ENCODE measurements at places on chromosomes 3 and 15.

DNA sequence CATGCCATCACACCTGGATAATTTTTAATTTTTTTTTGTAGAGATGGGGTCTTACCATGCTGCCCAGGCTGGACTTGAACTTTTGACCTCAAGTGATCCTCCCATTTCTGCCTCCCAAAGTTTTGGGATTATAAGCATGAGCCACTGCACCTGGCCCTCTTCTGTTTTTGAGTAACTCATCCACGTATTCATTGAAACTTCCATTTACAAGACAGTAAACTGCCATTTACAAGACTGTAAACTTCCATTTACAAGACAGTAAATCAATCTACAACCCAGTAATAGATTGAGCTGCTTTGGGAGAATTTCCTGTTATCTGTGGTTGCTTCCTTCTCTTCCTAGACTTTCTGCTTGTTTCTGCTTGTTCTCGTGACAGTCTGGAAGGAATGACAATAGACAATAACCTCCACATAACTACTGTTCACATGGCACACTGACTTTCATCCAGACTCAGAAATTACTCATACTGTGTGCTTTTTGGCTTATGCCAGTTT lies 114.7 kb upstream of the CCNL1 start:
- no peak for DNase-seq

DNA sequence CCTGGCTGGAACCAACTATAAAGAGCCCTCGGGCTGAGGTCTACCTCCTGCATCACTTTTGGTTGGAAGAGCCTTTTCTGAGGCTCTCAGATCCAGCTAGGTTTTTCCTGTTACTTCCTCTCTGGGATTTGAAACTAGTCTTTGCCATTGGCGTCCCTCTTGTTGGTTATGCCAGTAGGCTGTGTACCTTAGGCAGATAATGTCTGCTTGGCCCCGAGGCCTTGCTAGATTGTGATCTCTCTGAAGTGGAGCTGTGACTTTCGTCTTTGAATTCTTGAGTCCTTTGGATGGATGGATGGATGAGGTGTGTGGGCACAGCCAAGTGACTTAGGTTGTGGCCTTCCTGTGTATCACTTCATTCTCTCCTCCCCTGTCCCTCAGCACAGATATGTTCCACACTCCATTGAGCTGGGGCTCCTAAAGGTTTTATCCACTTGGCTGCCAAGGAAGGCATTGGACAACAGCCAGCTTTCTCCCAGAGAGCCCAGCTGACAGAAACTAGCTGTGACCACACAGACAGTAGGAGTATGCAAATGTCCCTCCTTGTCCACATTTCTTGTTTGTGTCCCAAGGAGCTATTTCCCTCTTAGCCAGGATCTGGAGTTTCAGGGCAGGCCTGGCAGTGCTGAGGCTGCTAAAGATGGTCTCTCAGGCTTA lies 7.9 kb upstream of the DNAJC17 start:
- no peak for DNase-seq

DNA sequence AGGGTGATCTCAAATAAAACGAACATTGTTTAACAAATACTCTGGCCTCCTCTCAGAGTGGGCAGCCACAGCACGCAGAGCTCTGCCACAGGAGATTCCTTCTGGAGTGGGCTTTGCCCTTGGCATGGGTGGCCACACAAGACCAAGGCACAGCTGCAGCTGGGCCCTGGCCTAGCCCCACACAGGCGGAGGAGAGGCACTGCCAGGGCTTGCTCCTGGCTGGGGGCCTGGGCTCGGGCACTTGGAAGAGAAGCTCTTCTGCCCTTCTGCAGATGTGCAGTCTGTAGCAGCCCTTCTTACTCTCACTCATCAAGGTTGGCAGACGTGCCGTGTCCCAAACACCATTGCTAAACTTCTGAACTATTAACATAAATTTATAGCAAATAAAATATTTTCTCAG lies 67.2 kb downstream of the CRTC3 start:
- no peak for DNase-seq

DNA sequence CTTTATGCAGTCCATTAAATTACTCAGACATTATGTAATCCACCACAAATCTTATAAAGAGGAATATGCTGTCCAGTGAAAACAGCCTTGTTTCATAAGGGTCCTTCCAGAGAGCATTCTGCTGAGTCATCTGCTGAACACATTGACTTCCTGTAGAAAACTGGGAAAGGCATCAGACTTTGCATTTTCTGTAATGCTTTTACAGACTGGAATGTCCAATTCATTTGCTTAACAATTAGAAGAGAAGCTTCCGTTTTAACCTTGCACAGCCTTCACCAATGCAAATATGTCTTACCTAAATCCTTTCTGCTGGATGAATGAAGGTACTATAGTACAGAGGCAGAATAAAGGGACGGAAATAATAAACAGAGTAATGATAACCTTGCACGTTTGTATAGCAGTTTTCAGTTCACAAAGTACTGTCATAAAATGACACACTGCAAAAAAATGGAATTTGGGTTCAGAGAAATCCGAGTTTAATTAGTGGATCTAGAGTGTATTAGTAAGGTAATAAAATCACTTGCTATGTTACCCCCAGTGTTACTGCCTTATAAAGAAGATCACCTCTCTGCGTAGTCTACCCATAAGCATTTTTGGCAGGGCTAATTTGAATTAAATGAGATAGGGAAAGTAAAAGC lies 301.5 kb downstream of the PYDC2 start:
- DNase-seq = no peak

DNA sequence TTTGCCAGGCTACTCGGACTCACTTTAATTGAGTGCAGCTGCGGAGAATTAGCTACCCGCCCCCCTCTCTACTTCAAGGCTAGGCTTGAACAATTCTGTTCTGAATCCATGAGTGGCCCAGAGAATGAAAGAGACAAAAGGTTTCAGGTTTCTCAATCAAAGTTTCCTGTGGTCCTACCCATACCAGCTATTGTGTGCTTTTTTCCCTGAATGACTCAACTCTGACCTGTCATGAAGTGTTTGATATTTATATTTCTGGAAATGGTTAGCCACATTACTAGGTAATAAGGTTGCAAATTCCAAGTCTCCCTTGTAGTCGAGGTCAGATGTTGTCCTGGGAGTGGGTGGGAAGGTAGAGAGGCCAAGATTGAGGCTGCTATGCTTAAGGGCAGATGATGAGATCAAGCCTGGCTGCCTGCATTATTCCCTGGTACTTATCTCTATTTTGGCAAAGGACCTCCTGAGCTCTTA lies 392.7 kb upstream of the TBL1XR1 start:
- no peak for DNase-seq

DNA sequence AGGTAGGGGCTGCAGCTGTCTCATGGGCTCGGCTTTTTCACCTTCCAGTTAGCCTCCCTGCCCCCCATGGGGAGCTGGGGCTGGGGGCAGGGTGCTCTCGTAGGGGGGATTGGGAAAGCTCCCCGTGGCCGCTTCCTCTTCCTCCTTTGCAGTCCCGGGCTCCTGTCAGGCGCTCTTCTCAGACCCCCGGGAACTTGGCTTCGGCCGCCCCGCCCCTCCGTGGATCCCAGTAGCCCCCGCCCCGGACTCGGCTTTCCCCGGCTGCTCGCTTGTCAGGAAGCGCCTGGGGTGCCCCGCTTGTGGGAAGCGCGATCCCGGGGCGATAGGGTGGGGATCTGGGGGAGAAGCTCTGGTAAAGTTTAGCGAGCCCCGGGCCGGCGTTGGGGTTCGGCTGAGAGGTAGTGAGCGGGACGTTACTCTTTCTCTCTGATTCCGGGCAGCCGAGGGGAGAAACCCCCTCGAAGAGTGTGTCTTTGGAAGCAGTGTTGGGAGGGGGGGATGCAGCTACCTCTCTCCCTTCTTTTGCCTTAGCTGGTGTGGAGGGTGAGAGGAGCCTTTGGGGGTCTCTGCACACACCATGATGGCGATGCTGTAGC lies 611 bp downstream of the PIAS1 start:
- DNase-seq = no peak

DNA sequence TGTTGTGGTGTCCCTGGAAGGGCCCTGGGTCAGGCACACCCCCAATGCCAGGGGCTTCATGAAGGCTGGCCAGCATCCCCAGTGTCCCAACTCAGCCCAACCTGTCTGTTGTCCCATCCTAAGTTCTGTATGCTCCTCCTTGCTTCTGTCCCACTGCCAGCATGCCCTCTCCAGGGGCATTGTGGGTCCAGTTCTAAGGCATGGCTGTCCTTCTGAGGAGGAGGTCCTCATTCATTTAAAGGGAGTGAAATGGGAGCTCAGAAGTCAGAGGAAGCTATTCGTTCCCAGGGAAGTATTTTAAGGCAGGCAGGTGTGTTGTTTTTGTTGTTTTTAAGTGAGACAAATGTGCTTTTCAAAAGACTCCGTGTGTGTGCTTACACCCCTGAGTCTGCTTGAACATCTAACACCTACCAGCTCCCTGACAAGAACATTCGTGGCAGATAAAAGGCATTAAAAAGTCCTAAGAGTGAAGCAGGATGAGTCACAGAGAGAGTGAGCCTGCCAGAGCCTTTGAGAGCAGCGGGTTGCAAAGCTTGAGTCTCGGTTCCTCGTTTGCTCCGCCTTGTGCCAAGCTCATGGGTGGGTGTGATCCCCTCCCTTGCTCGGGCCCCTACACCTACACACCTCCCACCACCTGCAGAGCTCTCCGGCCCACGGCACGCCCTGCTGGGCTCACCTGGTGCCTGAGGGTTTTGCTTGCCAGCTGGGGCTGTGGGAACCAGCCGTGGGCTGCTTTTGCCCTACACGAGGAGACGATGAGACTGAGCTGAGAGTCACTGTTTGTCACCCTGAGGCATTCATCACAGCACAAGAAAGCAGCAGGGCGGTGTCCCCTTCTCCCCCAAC lies 183.4 kb upstream of the TOPAZ1 start:
- no peak for DNase-seq

DNA sequence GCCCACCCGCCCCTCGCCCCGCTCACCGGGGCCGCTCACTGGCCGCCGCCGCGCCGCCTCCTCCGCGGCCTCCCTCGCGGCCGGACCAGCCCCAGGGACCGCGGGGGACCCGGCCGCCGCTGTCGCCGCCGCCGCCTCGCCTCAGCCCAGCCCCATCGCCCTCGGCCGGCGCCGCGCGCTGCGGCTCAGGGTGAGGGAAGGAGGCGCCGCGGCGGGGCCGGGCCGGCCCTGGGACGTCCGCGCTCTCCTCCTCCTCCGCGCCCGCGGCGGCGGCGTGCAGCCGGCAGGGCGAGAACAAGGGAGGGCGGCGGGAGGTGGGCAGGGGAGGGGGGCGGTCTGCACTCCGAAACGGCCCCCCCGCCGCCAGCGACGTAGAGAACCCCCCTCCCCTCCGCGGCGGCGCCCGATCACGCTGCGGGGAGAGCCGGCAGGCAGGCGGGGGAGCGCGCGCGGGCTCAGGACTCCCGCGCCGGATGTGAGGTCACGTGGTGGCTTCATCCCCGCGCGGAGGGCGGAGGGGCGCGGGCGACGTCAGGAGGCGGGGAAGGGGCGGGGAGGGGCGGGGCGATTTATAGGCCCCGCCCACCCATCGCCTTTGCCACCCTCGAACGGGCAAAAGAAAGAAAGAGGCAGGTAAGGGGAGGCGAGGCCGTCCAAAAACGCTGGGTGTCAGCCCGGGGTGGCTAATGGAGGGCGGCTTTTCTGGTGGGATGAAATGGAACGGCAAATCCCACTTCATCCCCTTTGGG lies at the start of gene ATP13A3:
ATP13A3 (minus strand) TSS at position 463 of the 749 bp plus-strand sequence. CDS start 24,812 bp downstream, outside the sequence.
- DNase-seq = peak; percentile 67

GRCh38 chr3:14379843-14380242 lies 22.6 kb upstream of the SLC6A6 start:
- no peak for DNase-seq

DNA sequence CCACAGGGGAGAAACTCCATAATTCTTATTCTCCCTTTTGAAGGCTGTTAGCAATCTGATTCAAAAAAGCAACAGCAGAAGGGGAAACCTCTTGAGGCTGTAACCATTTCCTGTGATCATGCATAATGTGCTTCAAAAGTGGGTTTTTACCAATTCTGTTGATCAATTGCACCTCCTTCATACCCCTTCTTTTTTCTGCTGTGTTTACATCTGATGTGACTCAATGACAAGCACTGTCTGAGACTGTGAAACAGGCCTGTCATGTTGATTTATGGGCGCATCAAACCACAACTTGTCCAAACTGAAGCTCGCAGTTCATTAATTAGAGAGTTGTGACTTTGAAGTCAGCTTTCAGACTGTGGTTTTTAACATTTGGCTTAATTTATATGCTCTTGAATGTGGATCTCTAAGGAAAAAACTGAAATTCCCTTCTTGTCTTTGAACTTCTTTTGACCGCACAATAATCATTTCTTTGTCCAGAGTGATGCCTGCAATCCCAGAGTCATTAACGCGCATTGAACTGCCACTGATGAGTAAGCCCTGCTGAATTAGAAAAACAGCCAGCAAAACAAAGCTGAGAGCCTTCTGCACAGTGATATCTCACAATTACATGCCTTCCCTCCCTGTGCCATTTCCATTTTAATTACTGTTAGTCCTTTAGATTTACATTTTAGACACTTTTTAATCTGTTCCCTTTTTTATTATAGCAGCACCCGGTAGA lies 532.8 kb downstream of the FOXP1 start:
- no peak for DNase-seq

DNA sequence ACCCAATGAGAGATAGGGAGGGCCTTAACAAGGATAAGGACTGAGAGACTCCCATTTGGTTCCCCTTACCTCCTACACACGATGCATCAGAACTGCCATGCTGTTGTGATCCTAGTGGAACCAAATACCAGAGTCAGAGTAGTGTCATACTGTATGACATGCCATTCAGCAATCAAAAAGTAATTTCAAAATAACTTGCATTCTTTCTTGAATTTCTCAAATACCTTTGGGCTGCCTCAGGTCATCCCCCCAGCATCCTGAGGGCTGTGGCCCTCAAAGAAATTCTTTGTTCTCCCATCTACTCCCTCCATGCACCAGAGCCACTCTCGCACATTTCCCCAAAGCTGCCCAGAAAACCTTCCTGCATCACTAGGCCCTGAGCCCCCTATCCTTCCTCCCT lies 68.9 kb upstream of the PPP2R3A start:
- no peak for DNase-seq

DNA sequence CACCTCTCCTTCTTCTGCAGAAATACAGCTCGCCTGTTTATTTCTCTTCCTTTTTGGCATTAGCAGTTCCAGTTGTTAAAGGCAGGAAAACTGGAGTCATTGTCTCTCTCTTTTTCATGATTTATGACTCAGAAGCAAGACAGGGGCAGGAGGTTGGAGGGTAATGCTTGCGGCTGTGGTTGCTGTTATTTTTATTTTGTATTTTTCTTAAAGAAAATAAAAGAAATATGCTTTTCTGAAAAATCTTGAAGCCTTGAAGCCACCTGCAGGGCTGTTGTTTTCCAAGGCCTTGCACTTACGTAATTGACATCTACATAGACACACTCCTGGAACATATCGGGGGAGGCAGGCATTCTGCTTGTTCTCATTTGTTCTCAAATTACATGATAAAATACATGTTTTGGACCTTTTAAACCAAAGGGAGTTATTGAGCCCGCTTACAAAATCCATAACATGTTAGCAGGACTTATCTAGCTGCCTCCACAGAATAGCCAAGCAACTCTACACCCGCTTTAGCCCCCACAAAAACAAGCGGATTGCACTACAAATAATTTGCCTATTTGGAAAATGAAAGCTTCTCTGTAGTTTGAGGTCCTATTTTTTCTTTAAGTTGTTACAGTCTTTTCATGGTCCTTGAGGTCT lies 1004.6 kb upstream of the NR2F2 start:
- no peak for DNase-seq

DNA sequence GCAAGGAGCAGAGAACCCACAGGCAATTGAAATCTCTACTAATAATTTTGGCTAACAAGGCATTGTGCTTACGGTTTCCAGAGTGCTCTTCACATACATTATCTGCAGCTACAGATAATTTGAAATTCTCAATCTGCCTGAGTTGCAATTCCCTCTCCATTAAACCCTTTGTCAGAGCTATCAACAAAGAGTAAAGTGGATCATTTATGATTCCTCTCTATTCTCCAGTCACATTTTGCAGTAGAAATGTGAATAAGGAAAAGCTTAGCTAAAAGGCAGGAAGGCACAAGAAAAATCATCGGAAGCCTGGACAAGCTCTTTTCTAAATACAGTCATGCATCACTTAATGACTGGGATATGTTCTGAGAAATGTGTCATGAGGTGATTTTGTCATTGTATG lies 49.6 kb downstream of the FAM98B start:
- no peak for DNase-seq

Measured in NCI-H1417 treated with DMSO at 0.1 percent for 48 hours (cell line).